HuH-7 (cell line): ENCODE measurements at places on chromosomes 2 and 18.

GRCh38 chr18:61093965-61094364, 239.3 kb upstream of the CDH20 start:
- no peak for DNase-seq

- no peak for DNase-seq
These were observed 566.4 kb downstream of the TNS1 start for GRCh38 chr2:217436386-217436785.

DNA sequence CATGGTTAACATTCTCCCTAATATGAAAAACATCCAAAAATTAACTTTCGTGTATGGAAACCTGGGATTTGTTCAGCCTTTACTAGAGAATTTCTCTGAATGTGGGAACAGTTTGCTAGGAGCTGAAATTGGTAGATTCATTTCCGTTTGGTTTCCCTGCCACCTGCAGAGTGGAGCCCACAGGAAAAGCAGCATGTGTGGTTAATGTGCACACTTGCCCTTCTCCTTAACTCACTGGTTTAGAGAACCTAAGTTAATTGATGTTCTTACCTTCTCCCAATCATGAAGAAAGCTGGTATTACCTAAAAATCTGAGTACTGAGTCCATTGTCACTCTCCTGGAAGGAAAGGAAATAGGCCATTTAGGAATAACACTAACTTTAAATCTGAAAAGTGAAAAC, 37.6 kb upstream of the ASXL3 start:
- DNase-seq: no peak

DNA sequence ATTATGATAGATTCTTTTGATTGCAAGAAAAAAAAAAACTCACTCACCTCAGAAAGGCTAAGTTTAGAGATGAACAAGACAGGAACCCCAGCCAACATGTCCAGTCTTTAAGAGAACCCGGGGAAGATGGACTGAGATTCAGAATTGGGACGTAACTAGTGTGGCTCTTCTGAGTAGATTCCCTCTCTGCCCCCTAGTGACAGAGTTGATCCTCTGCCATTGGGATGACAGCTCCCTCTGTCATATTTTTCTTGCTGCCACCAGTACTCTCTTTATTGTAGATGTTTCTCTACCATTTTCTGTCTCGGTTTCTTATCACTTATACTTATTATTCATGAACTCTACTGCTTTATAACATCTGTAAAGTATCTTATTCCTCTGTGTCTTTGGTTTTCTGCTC, 77.7 kb downstream of the GULP1 start:
- peak; percentile 43 for DNase-seq

DNA sequence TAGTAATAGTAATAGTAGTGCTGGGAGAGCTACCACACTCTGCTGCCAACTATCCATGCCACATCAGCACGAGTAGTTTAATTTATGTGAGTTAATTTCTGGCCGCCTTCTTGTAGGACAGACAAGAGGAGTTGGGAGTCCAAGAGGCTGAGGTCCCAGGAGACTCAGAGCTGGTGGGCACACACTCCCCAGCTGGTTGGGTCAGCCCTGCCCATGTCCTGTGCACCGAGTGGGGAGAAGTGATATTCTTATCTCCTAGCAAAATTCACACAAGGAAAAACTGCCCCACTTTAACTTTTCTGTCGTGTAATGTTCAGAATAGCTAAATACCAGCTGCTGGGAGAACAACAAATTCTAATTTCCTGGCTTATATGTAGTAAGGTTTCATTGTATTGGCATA, 15.2 kb upstream of the MAP4K4 start:
- no peak for DNase-seq

DNA sequence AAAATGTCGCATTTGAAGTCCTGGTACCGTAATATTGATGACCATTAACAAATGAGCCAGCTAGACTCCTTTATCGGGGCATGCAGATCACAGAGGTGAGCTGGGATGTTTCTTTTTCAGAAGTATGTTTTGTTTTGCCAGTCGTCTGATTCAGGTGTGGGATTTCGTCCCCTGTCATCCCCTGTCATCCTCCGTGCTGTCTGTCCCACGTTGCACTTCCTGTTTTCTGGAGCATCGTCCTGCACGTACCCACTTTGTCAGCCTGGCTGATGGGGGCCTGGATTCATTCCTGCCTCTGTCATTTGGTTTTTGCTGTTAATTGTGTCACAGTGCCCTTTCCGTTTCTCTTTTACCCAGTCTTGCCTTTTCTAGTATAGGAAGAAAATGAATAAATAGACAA, 72.8 kb downstream of the ASAP2 start:
- no peak for DNase-seq

GRCh38 chr2:151922845-151923666, 94.8 kb upstream of the ARL5A start:
- DNase-seq: no peak

DNA sequence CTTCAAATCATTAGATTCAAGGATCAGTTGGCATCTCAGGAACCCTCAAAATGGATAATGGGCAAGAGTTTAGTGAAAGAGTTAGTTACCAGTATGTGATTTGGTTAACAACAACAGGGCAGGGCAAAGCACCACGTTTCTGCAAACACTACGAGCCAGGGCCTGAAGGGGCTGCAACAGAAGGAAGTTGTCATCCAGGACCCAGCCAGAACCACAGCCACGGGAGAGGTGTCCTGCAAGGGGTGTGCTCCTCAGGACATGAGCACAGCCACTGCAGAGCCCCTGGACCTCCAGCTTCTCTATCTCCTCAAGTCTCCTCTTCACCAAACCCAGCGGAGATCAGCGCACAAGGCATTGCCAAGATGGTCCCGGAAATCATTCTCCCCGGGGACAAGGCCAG, 173.3 kb upstream of the PIEZO2 start:
- DNase-seq: no peak

DNA sequence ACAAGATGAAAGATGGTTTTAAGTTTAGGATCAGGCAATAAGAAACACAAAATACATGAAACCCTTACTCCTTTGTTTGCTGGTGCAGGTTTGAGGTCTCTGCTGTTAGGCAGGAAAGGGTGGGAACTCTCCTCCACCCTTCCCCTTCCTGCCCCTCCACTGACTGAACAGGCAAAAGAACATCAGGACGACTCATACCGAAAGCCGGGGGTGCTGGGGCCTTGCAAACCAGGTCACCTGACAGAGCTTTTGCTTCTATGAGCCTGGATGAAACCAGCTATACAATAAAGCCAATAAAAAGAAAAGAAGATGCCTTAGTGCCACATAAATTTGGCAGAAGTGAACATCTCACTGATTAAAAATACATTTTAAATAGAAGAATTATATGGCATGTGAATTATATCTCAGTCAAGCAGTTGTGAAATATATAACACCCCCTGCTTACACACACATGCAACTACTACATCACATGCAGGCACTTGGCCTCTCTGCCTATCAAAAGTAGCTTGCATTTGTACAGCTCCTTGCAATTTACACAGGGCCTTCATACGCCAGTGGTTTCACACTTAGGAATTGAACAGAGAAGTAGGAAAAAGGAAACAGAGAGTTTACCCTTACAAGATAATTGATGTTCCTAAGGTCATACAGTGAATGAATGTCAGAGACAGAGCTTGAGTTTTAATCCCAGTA, 215.1 kb upstream of the TRIB2 start:
- DNase-seq: no peak

DNA sequence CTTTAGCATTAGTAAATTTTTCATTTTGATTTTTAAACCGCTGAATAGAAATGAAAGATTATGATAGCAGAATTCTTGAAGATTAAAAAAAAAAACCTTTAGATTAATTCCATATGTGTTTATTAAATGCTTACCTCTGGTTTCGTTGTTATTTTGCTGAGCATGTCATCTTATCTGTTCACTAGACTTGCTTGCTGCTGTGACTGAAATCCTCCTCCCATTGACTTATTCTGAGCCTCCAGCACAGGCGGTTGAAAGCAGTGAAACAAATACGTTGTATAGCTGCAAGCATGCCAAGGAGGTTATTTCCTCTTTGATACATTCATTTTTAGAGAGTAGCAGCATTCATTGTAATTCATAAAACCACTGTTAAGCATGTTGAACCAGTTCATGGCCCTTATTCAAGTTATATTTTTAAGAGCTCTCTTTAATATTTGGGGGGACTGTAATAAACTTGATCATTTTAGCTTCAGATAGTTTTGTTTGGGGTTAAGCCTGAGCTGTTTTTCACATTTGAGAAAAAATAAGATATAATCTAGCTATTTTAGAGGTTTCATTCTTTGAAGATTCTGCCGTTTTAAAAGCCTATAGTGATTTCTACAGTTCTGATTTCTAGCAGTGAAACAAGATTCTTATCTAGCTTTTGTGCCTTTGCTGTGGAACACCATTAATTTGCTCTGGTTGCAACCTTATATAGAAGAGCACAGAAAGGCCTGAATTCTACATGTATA, at the start of gene HTR2B:
HTR2B (minus strand) TSS at position 205 of the 731 bp plus-strand sequence. CDS start 1,278 bp downstream, outside the sequence.
- DNase-seq: no peak

- no peak for DNase-seq
These were observed 157.1 kb downstream of the BCL2 start for GRCh38 chr18:63162271-63163014.

- DNase-seq: no peak
These were observed 195.0 kb upstream of the MMADHC start for GRCh38 chr2:149782572-149782971.

GRCh38 chr2:96225016-96225533, 16.4 kb upstream of the STARD7 start:
- DNase-seq: no peak

- DNase-seq: peak; percentile 99
These were observed 1.9 kb upstream of the MEIS1 start for GRCh38 chr2:66432801-66433694.

- no peak for DNase-seq
These were observed 118.4 kb upstream of the NOSTRIN start for GRCh38 chr2:168683996-168684395.

DNA sequence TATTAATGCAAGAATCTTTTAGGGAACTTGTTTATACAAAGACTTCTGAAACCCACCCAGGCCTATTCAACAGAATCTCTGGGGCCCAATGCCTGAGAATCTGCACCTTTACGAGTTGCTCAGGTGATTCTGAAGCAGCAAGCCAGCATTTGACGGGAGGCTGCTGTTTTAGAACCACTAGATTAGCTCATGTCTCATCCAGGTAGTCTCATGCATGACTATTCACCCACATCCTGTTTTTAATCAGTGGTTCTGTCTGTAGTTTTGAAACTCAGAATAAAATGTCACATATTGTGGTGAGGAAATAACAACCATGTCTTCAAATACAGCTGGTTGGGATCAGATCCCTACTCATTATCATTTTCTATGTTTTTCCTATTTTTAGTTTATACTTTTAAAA, 39.5 kb downstream of the CYTIP start:
- no peak for DNase-seq

GRCh38 chr18:36582988-36583745, 245.6 kb downstream of the TPGS2 start:
- no peak for DNase-seq

DNA sequence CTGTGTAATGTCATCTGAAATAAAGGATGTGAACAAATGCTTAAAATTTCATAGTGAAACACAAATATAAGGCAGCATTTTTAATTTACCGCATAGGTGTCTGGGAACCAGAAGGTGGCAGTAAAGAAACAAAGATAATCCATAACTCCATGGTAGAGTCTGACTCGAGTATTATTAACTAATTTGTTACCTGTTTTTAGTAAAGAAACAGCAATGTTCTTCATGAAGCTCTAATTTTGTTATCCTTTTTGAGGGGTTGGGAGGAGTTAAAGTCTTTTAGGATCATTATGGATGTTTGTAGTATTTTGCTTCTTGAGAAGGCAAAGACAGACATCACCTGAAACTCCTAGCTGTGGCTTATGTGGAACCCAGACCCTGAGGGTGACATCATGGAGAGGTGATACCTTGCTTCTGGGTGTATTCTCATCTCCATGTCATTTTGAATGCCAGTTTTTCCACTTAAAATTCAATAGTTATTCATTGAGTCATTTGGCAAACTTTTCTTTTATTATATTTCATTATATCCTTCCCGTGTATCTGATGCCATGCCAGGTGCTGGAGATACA, 286.2 kb upstream of the EPAS1 start:
- DNase-seq: no peak

GRCh38 chr2:230140667-230141066, 71.9 kb upstream of the SLC16A14 start:
- no peak for DNase-seq

DNA sequence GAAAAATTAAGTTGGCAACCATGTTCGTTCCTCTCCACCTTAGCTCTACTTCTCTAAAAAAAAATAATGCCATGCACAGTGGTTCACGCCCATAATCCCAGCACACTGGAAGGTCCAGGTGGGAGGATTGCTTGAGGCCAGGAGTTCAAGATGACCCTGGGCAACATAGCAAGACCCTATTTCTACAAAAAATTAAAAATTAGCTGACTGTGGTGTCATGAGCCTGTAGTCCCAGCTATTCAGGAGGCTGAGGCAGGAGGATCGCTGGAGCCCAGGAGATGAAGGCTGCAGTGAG, 40.1 kb upstream of the NPAS2 start:
- no peak for DNase-seq

GRCh38 chr2:20494241-20494640, 47.4 kb downstream of the RHOB start:
- no peak for DNase-seq
